ENCODE measurements at places on chromosomes 2 and 18.
A peak's percentile ranks its signal among the peaks of the same experiment; 100 is the strongest.

- H3K4me3 ChIP-seq = peak overlapping the region; percentile 5
- no peaks in the 10 kb centered on the region for H3K36me3 ChIP-seq
- H3K4me1 ChIP-seq = no peaks in the 10 kb centered on the region
- peak overlapping the region; percentile 80 for H3K27ac ChIP-seq
These were observed 799 bp downstream of the CYTIP start for GRCh38 chr2:157443090-157443489.

- H3K27ac ChIP-seq = no peak overlapping the region
- H3K4me1 ChIP-seq = no peaks in the 10 kb centered on the region
- H3K36me3 ChIP-seq = no peaks in the 10 kb centered on the region
- no peak for DNase-seq
- no peaks in the 10 kb centered on the region for H3K27me3 ChIP-seq
- H3K4me3 ChIP-seq = no peak overlapping the region
These were observed 7.5 kb downstream of the MYO1B start for GRCh38 chr2:191252699-191253098.

DNA sequence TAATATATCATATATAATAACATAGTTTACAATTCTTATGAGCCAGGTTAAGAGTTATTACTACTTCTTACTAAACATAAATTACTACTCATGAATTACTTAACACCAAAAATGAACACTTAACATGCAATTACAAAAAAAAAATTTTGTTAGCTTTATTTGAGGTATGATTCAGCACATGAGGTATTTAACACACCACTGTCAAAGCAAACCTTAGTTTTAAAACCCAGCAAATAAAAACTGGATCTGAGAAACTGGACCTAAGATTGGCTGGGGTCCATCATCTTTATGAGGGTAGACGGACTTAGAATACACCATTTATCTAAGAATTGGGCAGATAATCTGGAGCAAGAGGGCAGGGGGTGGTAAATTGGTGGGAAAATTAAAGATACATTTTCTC, 81.8 kb upstream of the CREB1 start:
- H3K4me1 ChIP-seq = no peaks in the 10 kb centered on the region
- H3K27ac ChIP-seq = no peak overlapping the region
- no peaks in the 10 kb centered on the region for H3K27me3 ChIP-seq
- H3K36me3 ChIP-seq = no peaks in the 10 kb centered on the region
- no peak for DNase-seq
- H3K4me3 ChIP-seq = no peak overlapping the region

DNA sequence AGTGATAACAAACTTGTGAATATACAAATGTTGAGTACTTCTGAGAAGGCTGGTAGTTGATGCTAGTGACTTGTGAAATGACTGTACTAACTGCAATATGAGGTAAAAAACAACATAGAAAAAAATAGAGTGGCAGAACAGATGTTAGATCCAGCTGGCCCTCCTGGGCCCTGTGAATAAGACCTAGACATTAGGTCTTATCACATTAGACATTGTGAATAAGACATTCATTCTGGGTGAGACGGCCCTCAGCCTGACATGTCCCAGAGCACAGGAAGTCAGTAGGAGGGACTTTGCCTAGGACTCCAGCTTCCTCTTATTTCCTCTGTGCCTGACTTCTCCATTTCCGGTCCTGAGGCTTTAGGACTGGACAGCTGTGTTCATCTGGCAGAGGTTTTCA, 22.9 kb downstream of the DOK1 start:
- H3K4me1 ChIP-seq = no peaks in the 10 kb centered on the region
- H3K27ac ChIP-seq = peak overlapping the region; percentile 73
- DNase-seq = no peak
- H3K36me3 ChIP-seq = no peaks in the 10 kb centered on the region

DNA sequence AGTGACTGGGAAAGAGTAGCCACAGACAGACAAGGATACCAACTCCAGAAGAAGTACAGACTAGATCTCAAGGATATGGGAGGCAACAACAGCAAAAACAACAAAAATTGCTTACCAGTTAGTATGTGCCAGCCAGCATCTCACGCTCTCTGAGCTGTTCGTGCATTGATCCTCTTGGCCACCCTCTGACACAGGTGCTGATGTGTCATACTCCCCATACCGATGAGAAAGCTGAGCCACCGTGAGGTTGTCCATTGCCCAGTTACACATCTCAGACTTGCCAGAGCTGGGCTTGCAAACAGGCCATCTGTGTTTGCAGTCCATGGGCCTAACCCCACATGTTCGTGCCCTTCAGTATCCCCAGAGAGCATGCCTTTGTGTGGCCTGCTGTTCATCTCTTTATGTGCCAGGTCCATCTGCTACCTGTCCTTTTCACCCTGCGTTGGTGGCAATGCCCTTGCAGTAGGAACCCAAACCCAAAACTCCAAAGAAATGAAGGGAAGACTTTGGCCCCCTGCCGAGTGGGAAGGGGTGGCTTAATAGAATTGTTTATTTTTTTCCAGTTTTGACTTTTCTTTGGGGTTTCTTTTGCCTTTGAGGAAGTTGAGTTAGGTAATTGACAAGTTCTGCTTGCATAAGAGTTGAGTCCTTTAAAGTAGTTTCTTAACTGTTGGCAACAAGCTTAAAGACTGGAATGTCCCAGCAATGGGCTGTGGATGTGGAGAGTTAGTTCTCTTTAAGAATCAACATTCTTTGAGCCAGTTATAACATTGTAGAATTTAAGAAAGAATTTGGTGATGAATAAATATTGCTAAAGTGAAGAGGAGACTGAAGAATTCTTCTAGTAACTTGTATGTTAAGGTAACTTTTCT, 46.7 kb downstream of the LYPD6B start:
- no peak overlapping the region for H3K27ac ChIP-seq
- no peak for DNase-seq
- no peaks in the 10 kb centered on the region for H3K27me3 ChIP-seq
- no peak overlapping the region for H3K4me3 ChIP-seq
- no peaks in the 10 kb centered on the region for H3K4me1 ChIP-seq

DNA sequence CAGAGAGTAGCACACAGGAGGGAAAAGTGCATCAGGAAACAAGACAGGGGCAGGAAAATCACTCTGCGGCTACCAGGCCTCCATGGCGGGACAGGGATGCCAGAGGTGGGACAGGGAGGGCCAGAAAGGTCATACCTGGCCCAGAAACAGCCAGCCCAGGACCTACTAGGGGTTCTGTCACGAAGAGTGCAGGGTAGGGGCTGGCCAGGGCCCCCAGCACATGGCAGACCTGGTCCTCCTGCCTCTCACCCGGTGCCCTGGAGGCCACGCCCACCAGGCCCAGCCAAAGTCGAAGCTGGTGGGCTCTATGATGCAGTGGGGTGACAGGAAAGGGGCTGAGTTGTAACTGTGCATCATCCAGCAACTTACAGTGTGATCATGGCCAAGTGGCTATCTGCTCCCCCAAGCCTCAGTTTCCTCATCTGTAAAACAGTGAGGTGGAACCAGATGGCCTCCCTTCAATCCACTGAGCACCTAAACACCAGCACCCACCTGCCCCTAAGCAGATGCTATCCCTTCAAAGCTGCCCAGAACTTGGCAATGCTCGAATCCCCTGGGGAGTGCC, 10.6 kb downstream of the CYP26B1 start:
- H3K27me3 ChIP-seq = no peaks in the 10 kb centered on the region
- no peaks in the 10 kb centered on the region for H3K36me3 ChIP-seq
- peaks cover 64% of the 10 kb centered on the region for H3K4me1 ChIP-seq
- H3K27ac ChIP-seq = no peak overlapping the region
- no peak for DNase-seq

- peak overlapping the region; percentile 98 for H3K27ac ChIP-seq
- H3K27me3 ChIP-seq = no peaks in the 10 kb centered on the region
- DNase-seq = peak; percentile 67
- H3K4me3 ChIP-seq = peak overlapping the region; percentile 84
- no peaks in the 10 kb centered on the region for H3K36me3 ChIP-seq
- peaks cover 59% of the 10 kb centered on the region for H3K4me1 ChIP-seq
These were observed 662 bp downstream of the BZW1 start for GRCh38 chr2:200812122-200813022.

GRCh38 chr2:74560591-74560990, 6.1 kb downstream of the DOK1 start:
- DNase-seq = no peak
- no peak overlapping the region for H3K4me3 ChIP-seq
- no peaks in the 10 kb centered on the region for H3K4me1 ChIP-seq
- H3K27ac ChIP-seq = no peak overlapping the region

- no peaks in the 10 kb centered on the region for H3K27me3 ChIP-seq
- H3K4me1 ChIP-seq = no peaks in the 10 kb centered on the region
- no peak for DNase-seq
- no peak overlapping the region for H3K4me3 ChIP-seq
- no peaks in the 10 kb centered on the region for H3K36me3 ChIP-seq
These were observed 103.0 kb downstream of the AFF3 start for GRCh38 chr2:100039291-100039980.

DNA sequence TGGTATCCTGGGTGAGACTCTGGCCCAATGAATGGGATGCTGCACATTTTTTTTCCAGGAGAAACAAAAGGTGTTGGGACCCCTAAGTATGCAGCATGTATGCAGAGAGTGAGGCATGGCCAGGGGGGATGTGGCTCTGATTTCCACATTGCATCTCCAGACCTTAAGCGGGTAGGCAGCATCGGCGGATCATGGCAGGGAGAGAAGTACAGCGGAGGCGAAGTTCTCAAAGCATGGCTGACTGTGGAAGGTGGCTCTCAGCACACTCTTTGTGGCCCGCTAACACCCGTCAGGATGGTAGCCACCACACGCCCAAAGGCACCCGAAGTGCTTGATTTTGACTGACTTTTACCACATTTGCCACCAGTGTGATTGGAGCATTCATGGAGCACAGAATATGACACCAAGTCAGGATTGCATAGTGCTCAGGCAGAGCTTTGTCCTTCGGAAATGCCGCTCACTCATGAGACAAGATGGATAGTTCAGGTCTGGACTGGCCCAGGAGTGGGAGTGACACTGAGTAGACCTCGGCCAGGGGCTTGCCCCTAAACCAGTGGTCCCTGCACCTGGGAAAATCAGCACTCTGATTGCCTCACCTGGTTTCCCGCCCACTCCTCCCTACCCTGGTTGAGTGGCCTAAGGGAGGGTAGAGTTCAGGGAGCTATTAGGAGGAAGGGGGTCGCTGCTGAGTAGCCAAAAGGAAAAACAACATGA, 14.2 kb downstream of the INPP4A start:
- H3K4me3 ChIP-seq = no peak overlapping the region
- DNase-seq = no peak
- no peaks in the 10 kb centered on the region for H3K27me3 ChIP-seq
- peaks cover 38% of the 10 kb centered on the region for H3K4me1 ChIP-seq
- no peaks in the 10 kb centered on the region for H3K36me3 ChIP-seq

DNA sequence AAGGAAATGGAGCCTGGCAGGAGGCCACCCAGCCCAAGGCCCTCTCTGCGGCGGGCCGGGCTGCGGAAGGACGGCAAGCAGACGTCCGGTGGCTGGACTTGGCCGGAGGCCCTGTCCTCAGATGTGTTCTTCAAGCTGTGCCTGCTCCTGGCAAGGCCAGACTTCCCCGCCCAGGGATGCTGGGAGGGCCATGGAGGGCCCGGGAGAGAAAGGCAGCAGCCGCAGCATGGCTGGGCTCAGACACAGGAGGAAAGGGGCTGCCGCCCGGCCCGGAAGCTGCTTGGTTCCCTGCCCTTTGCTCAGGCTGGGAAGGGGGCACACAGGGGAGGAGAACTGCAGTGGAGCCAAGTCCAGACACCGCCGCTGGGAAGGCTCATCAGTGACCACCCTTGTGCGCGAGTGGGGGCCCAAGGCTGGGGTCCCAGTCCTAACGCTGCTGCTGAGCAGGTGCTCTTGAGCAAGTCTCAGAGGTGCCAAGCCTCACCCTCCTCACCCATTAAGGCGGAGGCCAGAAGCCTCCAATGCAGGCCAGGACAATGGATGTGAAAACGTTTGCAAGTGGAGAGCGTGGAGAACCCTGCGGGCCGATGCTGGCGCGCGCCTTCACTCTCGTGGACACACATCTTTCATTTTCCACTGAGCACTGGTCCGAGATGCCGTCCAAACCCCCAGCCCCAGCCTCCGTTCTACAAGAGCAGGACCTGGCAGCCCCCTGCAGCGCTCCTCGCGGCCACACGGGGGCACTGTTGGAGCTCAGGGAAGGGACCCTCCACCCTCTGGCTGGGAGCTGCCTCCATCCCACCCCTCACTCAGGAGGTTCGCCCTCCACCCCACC, 7.9 kb downstream of the CROCC2 start:
- peaks cover 30% of the 10 kb centered on the region for H3K4me1 ChIP-seq
- H3K36me3 ChIP-seq = no peaks in the 10 kb centered on the region
- H3K27me3 ChIP-seq = no peaks in the 10 kb centered on the region

GRCh38 chr2:78861546-78861945, 164.0 kb upstream of the REG3G start:
- H3K27me3 ChIP-seq = no peaks in the 10 kb centered on the region
- no peak for DNase-seq
- no peak overlapping the region for H3K4me3 ChIP-seq
- H3K36me3 ChIP-seq = no peaks in the 10 kb centered on the region

DNA sequence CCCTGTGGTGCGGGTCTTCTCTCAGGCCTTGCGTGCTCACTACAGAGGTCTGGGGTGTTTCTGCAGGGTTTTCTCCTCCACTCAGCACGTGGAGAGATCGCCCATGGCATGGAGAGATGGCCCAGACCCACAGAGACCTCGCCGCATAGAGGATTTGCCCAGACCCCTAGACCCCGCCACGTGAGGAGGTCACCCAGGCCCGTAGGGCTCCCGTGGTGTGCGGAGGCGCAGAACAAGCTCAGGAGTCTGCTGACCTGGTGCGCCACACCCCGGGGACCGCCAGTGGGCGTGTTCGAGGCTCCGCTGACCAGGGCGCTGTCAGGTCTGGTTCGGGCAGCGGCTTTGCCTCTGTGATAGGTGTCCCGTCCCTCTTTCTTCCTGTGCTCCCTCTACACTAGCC, 64.5 kb downstream of the ADI1 start:
- H3K4me1 ChIP-seq = peaks cover 4% of the 10 kb centered on the region
- H3K27me3 ChIP-seq = no peaks in the 10 kb centered on the region
- no peak overlapping the region for H3K4me3 ChIP-seq
- DNase-seq = no peak
- no peak overlapping the region for H3K27ac ChIP-seq
- no peaks in the 10 kb centered on the region for H3K36me3 ChIP-seq

DNA sequence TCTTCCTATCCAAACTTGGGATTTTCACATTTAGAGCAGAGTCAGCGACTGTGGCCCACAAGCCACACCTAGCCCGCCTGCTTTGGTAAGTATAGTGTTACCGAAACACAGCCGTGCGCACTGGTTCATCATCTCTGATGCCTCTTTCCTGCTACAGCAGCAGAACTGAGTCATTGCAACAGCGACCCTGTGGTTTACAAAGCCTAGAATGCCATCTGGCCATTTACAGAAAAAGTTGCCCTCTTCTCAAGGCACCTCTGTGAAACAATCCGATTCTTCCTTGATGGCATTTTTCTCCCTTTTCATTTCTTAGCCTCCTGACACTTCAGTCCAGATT, 10.7 kb upstream of the IAH1 start:
- no peaks in the 10 kb centered on the region for H3K27me3 ChIP-seq
- H3K4me3 ChIP-seq = no peak overlapping the region
- no peaks in the 10 kb centered on the region for H3K4me1 ChIP-seq
- no peak for DNase-seq
- no peak overlapping the region for H3K27ac ChIP-seq

DNA sequence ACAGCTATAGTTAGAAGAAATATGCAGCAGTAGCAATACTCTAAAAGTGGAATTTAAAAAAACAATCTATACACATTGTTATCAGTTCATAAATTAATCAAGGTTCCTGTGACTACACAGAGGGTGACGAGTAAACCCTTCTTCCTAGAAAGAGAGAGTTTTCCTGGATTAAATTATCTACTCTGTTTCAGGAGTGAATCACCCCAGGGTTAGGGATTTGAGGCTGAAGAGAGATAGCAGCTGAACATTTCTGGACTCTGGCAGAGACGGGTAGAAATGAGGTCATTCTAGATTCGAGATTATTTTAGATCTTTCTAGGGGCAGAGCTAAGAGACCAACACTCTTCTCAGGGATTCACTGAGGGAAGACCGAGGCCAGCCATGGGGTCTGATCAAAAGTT, 38.8 kb upstream of the PMAIP1 start:
- no peak overlapping the region for H3K4me3 ChIP-seq
- DNase-seq = no peak
- H3K27me3 ChIP-seq = no peaks in the 10 kb centered on the region
- no peaks in the 10 kb centered on the region for H3K36me3 ChIP-seq
- H3K4me1 ChIP-seq = no peaks in the 10 kb centered on the region
